ENCODE measurements at places on chromosomes 4 and X. TPM values are rescaled to one million over a fixed set of nuclear protein-coding genes. Genes with fewer than 3 reads are reported as not detected.

DNA sequence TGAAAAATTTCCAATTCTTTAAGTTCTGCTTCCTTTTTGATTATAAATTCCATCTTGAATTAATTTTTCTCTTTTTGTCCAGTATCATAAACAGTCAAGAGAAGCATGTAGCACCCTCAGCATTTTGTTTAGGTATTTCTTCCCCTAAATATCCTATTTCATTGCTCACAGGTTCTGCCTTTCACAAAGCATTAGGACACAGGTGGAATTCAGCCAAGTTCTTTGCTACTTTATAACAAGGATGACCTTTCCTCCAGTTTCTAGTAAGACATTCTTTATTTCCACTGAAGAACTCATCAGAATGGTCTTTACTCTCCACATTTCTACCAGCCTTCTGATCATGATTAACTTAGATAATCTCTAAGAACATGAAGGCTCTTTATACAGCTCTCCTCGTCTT, 7.4 kb downstream of the SLC9B1 start:
- no peak for DNase-seq

The HPRT1 gene
- 19.0 TPM for polyA plus RNA-seq

- peak; percentile 79 for DNase-seq
Observed at GRCh38 chr4:137393044-137393443, 139.2 kb downstream of the PCDH18 start.

- DNase-seq = no peak
Observed at GRCh38 chrX:68043713-68044438, 389.4 kb downstream of the OPHN1 start.

- DNase-seq = no peak
Observed at GRCh38 chrX:150935467-150935866, 37.0 kb upstream of the CD99L2 start.

The SPANXC gene
- polyA plus RNA-seq = not detected

- DNase-seq = no peak
Observed at GRCh38 chrX:153921070-153921469, 5.0 kb downstream of the ARHGAP4 start.

GRCh38 chr4:89110541-89110985, 770 bp upstream of the TIGD2 start:
- no peak for DNase-seq

DNA sequence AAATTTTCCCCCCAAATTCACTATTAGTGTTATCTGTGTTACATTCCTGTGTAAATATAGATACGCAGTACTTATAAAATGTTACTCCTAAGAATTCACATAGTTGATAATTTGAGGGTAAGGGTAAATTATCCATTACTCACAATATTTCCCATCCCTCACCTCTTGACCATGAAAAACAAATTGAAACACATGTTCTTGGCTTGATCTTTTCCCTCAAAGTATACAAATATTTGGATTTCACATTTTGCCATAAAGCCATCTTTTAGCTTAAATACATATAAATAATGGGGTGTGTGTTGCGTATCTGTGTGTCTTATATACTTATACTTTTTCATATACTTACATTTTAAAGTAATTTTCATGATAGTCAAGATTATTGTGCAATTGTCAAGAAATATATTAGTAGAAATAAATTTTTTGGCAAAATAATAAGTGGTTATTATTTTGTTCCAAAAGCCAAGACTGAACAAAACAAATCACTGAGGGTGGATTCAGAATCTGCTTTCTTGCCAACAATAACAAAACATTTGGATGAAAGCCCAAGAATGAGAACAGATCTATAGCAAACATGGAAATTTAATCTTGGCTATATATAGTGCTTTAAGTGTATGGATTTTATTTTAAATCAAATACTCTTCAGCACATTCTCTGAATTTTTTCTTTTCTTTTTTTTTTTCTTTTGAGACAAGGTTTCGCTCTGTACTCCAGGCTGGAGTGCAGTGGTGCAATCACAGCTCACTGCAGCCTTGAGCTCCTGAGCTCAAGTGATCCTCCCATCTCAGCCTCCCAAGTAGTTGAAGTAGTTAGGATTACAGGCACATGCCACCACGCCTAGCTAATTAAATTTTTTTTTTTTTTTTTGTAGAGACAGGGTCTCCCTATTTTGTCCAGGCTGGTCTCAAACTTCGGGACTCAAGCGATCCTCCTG, 48.5 kb upstream of the PRSS48 start:
- DNase-seq = peak; percentile 66

DNA sequence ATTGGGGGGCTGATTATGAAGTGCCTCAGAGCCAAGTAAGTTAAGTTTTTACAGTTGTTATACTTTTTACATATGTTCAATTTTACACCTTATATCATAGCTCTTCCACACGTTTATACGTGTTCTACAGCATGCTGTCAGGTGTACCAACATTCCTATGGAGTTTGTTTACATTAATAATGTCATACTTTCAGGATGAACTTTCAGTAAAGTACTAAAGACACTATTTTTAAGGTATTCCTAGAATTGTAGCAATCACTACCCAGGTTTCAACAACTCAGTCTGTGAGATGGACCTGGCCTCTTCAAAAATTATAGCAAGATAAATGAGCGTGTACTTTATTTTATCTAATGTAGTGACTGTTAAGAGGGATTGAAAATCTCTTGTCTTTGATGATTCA, 92.6 kb downstream of the PTPN13 start:
- no peak for DNase-seq

The MAGEE2 gene
- 0.35 TPM for polyA plus RNA-seq

The FRG2 gene
- not detected for polyA plus RNA-seq

The BOD1L1 gene
- polyA plus RNA-seq = 28.8 TPM

The TMSB15A gene
- 9.6 TPM for polyA plus RNA-seq

The FRMD7 gene
- polyA plus RNA-seq = 0.06 TPM

- peak; percentile 79 for DNase-seq
Observed at GRCh38 chr4:7904952-7905915, 34.4 kb downstream of the AFAP1 start.

DNA sequence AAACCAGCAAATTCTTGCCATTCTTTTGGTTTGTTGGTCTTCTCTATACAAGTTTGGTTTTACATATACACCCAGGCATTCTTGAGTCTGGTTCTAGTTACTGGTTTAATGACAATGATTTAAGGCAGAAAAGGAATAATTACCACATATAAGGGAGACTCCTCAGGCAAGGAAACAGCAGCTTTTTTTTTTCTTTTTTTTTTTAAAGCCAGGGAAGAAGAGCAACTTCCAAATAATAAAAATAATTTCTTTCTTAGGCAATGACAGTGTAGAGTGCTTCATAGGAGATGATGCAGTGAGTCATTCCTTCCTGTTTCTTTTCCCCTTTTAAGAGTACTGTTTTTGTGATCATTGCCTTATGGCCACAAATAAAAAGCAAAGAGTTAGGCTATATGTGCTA, 289.7 kb downstream of the DKK2 start:
- no peak for DNase-seq

DNA sequence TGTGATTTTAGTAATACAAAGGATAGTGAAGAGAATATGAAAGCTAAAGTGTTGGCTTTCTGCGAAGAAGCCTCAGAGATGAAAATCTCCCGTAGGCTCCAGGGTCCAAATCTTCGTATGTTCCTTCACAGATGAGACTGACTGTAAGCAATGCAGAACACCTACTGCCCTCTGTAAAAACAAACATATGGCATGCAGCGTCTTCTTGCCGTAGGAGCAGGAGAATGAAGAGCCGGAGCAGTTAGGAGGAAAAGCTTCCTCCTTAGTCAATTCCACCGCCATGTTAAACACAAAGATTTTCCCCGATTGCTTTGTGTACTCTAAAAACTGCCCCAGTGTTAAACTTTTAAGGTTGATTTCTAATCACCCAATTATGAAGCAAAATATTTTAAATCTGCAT, 22.5 kb downstream of the RWDD4 start:
- DNase-seq = no peak

The PCDH18 gene
- 46.1 TPM for polyA plus RNA-seq

DNA sequence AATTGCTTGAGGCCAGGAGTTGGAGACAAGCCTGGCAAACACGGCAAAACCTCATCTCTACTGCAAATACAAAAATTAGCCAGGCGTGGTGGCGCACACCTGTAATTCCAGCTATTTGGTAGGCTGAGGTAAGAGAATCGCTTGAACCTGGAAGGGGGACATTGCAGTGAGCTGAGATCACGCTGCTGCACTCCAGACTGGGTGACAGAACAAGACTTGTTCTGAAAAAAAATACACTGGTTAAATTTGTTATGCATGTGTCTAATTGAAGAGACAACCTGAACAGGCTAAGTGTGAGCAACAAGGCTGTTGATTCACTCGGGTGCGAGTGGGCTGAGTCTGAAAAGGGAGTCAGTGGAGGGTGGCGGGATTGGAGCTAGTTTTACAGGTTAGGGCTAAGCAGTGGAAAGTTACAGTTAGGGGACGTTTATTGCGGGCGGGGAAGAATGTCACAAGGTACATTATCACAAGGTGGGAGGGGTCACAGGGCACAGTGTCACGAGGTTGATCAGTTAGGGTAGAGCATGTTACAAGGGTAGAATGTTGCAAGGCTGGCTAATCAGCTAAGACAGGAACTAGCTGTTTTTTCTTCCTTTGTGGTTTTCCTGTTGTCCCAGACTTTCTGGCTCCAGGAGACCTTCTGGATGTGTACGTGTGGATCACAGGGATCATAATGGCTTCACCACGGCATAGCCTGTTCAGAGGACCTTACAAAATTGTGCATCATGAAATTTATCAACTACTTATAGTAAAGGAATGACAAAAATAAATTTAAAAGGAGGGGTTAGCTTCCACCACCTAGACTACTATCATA, 115.8 kb downstream of the NAA11 start:
- no peak for DNase-seq

GRCh38 chr4:53767482-53767881, 176.2 kb upstream of the LNX1 start:
- DNase-seq = no peak

The GYPE gene
- polyA plus RNA-seq = 2.6 TPM

The REELD1 gene
- 0.17 TPM for polyA plus RNA-seq

DNA sequence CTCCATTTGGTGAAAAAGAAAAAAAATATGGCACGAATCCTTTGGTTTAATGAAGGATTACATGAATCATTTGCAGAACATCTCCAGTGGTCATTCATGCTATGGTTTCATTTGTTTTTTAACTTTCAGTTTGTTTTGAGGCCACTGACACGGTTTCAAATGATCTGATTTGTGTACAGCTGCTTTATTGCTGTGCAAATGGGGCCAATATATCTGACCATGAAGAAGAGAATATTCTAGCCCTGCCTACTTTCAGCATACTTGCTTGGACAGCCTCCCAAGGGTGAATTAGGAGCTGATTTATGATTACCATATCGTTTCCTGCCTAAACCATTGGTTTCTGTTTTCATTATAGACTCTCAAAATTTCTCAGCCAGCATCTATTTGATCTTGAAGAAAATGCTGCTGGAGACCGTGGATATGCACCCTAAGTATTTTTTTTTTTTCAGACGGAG, 30.7 kb downstream of the SPARCL1 start:
- DNase-seq = peak; percentile 71

The SSX1 gene
- polyA plus RNA-seq = not detected

- no peak for DNase-seq
Observed at GRCh38 chr4:147524601-147525000, 43.7 kb downstream of the EDNRA start.

The RTL9 gene
- 1.9 TPM for polyA plus RNA-seq

The TCEAL7 gene
- polyA plus RNA-seq = 253 TPM

DNA sequence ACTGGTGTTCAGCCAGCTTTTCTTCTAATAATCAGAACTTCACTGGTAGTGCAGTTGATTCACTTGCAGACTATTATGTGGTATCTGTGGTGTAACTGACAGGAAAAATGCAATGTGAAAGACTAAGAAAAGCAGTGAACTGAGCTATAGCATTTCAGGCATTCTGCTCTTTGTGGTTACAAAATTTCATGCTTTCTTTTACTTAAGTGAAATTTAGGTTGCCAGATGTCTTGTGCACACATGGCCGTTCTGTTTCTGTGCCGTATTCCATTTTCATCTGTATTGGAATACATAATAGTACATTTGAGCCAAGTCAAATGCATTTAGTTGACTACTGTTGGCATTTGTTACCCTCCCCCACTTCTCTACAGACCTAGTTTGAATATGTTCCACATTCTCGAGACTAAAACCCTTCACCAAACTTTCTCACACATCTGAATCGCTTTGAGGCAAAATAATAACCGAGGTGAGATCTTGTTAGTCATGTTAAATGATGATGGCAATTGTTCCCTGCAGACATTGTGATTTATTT, 8.2 kb downstream of the RTL3 start:
- DNase-seq = no peak

Measured in hindlimb muscle (tissue), 1 donor.